ENCODE measurements at places on chromosomes 4 and X. TPM values are rescaled to one million over a fixed set of nuclear protein-coding genes. Genes with fewer than 3 reads are reported as not detected.

Gene SMIM31
- not detected for total RNA-seq

DNA sequence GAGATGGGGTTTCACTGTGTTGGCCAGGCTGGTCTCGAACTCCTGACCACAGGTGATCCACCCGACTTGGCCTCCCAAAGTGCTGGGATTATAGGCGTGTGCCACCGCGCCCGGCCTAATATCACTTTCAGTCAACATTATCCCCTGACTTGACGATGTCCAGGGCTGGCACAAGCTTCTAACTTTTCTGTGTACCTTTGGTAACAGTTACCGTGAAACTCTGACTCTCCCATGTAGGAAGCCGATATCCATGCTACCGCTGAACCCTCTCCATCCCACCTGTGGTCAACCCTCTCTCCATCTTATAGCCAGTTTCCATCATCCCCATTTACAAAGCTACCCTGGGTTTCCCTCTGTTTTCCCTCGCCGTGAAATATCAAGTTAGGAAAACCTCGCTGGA, 77.5 kb downstream of the CRLF2 start:
- no peak for DNase-seq

Gene ZNF157
- total RNA-seq, result 0.54 TPM

- DNase-seq, result no peak
Measured at GRCh38 chr4:10684631-10685030, at the start of gene CLNK. Gene CLNK (minus strand): TSS chr4:10684768. CDS start chr4:10667869, 16,899 bp downstream.

GRCh38 chrX:13511944-13512330, 57.5 kb upstream of the EGFL6 start:
- no peak for DNase-seq

Gene C4orf33
- total RNA-seq, result 3.2 TPM

DNA sequence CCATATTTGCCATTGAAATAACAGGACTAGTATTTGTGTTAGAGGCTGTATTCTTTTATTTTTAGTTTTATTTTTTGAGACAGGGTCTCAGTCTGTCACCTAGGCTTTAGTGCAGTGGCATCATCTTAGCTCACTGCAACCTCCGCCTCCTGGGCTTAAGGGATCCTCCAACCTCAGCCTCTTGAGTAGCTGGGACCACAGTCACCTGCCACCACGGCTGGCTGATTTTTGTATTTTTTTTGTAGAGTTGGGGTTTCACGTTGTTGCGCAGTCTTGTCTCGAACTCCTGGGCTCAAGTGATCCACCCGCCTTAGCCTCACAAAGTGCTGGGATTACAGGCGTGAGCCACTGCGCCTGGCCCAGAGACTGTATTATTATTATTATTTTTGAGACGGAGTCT, 15.3 kb downstream of the TMEM131L start:
- no peak for DNase-seq

- no peak for DNase-seq
Measured at GRCh38 chrX:118773782-118774181, 46.4 kb downstream of the IL13RA1 start.

GRCh38 chr4:114926583-114926982, 186.8 kb downstream of the NDST4 start:
- no peak for DNase-seq

GRCh38 chr4:158621729-158622128, 50.0 kb downstream of the C4orf46 start:
- DNase-seq, result no peak

GRCh38 chrX:17964871-17965270, 103.8 kb upstream of the RAI2 start:
- no peak for DNase-seq

DNA sequence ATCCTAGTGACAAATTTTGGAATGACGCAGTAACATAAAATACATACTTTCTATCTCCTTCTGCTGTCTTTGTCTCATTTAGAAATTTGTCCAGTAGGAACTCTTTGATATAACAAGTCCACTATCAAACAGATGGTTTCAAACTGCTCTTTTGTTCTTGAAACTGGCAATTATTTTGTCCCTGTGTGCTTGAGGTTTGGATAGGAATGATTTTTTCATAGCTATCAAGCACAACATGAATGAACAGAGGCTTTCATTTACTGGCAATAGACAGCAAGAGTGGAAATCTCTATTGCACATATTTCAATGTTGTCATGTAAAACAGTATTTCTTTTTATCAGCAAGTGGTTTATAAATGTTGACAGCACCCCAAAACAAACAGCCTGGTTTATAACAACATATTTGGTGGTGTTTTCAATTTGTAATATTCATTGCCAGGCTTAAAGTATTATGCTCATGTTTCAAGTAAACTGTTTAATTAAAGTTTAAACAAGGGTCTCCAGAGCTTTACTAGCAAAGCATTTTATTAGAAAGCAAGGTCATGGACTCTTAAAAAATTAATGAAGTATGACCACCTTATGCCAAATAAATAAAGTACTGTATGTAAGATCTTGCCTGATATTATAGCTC, 60.0 kb downstream of the TIGD2 start:
- DNase-seq, result no peak

Gene RAB41
- total RNA-seq, result not detected

GRCh38 chr4:99165978-99166377, 21.9 kb upstream of the ADH4 start:
- no peak for DNase-seq

DNA sequence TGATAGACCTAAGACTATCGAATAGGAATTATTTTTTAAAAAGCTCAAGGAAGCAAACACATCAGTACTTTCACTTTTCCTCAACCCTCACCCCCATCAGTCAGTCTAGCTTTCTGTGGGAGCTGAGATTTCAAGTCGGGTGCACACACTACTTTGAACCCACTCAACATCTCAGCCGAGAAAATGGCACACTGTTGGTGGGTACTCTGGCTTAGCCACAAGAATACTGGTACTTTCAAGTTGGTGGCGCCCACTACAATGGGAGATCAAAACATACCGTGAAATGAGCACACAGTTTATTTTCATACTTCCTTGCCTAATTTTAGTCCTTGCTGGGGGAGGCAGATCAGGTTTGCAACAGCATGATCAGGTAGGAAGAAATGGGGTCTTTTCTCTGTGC, 10.2 kb downstream of the CD40LG start:
- no peak for DNase-seq

DNA sequence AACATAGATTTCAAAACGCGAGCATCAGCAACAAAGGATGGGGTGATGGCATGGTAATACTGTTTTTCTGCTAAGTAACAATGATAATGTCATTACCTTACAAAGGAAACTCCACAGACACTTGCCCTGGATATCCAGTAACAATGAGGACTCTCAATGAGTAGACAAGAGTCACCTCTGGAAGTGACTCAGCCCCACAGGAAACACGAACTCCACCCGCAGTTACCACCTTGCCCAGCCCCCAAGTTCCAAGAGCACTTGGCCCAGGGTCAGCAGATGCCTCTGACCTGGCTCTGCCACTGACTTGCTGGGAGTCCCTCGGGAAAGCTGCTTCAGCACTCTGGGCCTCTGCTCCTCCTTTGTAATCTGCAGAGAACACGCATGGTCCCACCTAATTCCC, 110.3 kb upstream of the MAP3K15 start:
- no peak for DNase-seq

- DNase-seq, result no peak
Measured at GRCh38 chrX:130539721-130540321, 138.0 kb downstream of the RBMX2 start.

DNA sequence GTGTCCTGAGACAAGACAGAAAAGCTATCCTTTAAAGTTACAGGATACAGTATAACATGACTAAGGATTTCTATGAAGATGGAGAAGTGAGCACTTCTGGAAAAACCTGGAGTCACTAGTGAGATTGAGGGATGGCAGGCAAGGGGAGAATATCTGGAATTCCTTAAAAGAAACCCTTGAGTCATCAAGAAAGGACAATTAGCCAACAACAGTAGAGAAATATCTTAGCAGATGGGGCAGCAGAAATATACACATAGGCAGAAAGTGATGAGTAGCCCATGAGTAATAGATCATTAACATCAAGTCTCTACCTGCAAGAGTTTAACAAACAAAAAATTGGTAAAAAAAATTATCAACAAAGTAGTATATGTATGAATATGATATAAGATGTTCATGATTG, 858.8 kb upstream of the FRG1 start:
- DNase-seq, result no peak

Gene PCDH11X
- total RNA-seq, result under 0.01 TPM

DNA sequence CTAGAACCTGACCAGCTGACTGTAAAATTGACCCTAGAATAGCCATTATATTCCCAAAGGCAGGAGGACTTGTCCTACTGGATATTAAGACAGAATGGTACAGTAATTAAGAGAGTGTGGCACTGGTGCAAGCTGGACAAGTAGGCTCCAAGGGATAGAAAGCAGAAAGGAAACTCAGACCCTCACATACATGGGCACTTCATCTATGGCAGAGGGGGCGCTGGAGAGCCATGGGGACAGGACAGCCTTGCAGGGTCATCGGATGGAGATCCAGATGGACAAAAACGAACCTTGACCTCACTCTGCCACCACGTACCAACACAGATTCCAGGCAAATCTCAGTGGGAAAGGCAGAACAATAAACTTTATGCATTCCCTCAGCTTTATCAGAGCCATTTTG, 40.6 kb downstream of the GAB3 start:
- DNase-seq, result no peak

Gene GRPR
- 0.27 TPM for total RNA-seq

Gene MAGEA9B
- not detected for total RNA-seq

Gene NKX3-2
- total RNA-seq, result not detected

GRCh38 chr4:168744021-168744420, 247.2 kb downstream of the PALLD start:
- no peak for DNase-seq

Gene NDP
- not detected for total RNA-seq

DNA sequence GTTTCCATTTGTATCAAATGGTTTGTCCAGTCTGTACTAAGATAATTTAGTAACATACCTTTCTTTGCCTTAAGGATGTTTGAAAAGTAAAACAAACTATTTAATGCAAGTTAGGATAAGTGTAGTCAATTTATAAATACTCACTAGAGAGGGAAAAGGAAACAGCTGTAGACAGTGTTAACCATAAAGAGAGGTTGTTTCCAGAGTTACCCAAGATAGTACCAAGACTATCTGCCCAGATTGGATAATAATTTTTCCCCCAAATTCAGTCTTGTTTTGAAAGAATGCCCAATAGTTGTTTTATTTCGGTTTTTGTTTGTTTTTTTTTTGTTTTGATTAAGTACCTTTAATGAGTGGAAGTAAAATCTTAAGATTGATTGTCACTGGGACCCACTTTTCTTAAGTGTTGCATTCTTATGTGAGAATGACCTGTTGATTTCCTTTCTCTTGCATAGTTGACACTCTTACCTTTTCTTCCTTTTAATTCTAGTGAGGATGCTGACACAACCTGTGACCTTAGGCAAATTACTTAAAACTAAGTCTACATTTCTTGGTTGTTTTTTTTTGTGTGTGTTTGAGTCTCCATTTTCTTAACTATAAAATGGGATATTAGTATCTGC, 12.8 kb downstream of the AFF1 start:
- peak; percentile 57 for DNase-seq

Gene PLXNB3
- 0.54 TPM for total RNA-seq

Gene NFKB1
- total RNA-seq, result 35.0 TPM

DNA sequence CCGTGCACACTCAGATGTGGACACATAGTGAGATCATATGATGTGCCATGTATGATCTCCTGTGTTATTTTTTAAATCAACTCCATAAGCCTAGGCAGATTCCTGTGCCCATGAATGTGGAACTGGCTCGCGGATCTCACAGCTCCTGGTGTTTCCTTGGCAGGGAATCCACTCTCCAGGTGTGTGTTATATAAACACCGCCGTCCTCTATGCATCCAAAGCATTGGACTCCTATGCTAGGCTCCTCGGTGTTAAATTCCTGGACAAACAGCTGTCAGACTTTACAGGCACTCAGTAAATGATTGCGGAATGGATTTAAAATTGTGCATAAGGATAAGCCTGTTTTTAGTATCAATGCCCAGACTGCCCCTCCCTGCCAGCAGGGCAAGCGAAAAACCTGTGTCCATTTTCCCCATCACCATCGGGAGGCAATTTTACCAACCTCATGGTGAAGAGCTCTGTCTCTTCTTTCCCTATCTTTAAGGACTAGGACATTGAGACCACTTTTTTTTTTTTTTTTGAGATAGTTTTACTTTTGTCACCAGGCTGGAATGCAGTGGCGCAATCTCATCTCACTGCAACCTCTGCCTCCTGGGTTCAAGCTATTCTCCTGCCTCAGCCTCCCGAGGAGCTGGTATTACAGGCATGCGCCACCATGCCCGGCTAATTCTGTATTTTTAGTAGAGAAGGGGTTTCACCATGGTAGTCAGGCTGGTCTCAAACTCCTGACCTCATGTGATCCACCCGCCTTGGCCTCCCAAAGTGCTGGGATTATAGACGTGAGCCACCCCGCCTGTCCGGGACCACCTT, 23.6 kb upstream of the GPR78 start:
- no peak for DNase-seq

DNA sequence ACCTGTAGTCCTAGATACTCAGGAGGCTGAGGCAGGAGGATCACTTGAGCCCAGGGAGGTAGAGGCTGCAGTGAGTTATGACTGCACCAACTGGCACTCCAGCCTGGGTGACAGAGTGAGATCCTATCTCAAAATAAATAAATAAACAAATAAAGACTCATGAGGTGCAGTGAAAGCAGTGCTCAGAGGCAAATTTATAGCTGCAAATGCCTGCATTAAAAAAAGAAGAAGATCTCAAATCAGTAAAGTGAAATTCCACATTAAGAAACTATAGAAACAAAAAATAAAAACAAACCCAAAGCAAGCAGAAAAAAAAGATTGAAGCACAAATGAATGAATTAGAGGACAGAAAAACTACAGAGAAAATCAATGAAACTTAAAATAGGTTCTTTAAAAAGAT, 22.5 kb upstream of the HSD17B13 start:
- peak; percentile 29 for DNase-seq

GRCh38 chr4:8241895-8242696, 27.5 kb upstream of the HTRA3 start:
- DNase-seq, result peak; percentile 59

DNA sequence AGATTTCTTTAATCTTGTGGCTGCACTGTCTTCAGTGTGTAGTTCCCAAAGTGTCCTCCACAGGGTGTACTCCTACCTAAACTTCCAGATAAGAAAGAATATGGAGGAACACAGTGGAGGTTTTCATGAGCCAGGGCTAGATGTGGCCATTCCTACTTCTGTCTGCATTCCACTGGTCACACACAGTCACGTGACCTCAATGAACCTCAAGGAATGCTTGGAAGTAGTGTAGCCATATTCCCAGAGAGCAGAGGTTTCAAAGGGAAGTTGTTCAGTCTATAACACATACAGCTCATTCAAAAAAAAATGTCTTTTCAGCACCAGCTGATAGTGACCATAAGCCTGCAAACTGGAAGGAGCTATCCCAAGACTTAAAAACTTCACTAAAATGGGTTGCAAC, 53.6 kb downstream of the ASB9 start:
- no peak for DNase-seq
